ENCODE measurements at places on chromosomes 11 and 22.

- no peak for DNase-seq
- H3K36me3 ChIP-seq: no peaks in the 10 kb centered on the region
- no peak overlapping the region for H3K27ac ChIP-seq
- no peak overlapping the region for H3K4me3 ChIP-seq
These were observed 33.4 kb upstream of the VPREB1 start for GRCh38 chr22:22210889-22211833.

- no peak overlapping the region for H3K4me3 ChIP-seq
- no peak for DNase-seq
- H3K27ac ChIP-seq: no peak overlapping the region
- H3K27me3 ChIP-seq: no peaks in the 10 kb centered on the region
These were observed 18.7 kb upstream of the JHY start for GRCh38 chr11:122863704-122864326.

DNA sequence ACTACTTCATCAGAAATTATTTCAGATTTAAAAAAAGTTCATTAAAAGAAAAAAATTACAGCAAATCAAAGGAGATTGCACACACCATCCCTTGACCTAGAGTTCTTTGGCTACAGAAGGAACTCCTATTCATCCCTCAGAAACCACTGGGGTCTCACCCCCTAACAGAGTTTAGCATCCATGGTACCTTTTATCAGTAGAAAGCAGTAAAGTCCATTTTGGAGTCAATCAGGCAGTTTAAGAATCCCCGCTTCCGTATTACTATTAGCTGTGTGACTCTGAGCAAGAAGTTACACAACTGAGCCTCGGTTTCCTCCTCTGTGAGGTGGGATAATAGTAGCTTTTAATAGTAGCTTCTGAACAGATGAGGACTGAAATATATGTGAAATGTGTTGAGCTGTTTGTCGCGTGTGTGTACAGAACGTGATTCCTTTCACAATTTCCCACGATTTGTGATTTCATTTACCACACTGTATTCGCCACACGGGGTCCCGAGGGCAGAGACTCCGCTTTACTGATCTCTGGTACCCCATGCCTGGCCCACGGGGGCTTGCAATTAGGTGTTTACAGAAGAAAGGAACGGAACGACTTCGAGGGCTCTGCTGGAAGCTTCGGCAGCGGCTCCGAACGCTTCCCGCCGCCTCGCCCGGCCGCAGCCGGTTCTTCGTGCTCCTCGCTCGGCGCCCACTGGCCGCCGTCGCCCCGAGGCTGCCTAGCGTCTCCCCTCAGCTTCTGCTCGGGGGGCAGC lies 72.5 kb upstream of the ZBED5 start:
- no peaks in the 10 kb centered on the region for H3K36me3 ChIP-seq
- H3K27me3 ChIP-seq: peaks cover 17% of the 10 kb centered on the region
- H3K4me3 ChIP-seq: peak overlapping the region; percentile 84
- DNase-seq: no peak
- peak overlapping the region; percentile 94 for H3K27ac ChIP-seq
- H3K4me1 ChIP-seq: peaks cover 13% of the 10 kb centered on the region

GRCh38 chr11:23490557-23491235 lies 630.4 kb upstream of the CCDC179 start:
- H3K4me3 ChIP-seq: no peak overlapping the region
- H3K27me3 ChIP-seq: no peaks in the 10 kb centered on the region
- no peaks in the 10 kb centered on the region for H3K4me1 ChIP-seq
- no peaks in the 10 kb centered on the region for H3K36me3 ChIP-seq

GRCh38 chr11:8807544-8808225 lies 103.3 kb upstream of the AKIP1 start:
- DNase-seq: no peak
- no peak overlapping the region for H3K27ac ChIP-seq
- no peak overlapping the region for H3K4me3 ChIP-seq
- H3K4me1 ChIP-seq: peaks cover 40% of the 10 kb centered on the region
